ENCODE measurements at places on chromosomes 12 and 14.

GRCh38 chr12:65263777-65264176 is 14.7 kb upstream of the MSRB3 start:
- no peak for DNase-seq

- no peak for DNase-seq
Observed at GRCh38 chr14:45810152-45810872, 557.3 kb upstream of the MIS18BP1 start.

DNA sequence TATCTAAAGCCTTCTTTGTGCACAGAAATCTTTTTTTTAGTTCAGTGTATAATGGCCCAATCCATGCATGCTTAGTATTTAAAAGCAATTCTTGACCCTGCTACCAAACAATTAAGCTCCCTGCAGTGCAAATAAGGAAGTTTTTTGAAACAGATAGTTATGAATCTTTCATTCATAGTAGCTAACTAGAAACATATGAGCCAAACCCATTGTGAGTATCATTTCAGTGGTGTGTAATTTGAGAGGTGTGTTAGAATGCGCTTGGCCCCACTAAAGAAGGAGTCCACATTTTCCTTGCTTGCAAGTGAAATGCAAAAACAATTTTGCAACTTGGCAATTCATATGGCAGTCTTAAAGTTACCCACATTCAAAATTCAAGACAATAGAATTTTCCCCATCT is 14.4 kb downstream of the EPS8 start:
- DNase-seq = no peak

DNA sequence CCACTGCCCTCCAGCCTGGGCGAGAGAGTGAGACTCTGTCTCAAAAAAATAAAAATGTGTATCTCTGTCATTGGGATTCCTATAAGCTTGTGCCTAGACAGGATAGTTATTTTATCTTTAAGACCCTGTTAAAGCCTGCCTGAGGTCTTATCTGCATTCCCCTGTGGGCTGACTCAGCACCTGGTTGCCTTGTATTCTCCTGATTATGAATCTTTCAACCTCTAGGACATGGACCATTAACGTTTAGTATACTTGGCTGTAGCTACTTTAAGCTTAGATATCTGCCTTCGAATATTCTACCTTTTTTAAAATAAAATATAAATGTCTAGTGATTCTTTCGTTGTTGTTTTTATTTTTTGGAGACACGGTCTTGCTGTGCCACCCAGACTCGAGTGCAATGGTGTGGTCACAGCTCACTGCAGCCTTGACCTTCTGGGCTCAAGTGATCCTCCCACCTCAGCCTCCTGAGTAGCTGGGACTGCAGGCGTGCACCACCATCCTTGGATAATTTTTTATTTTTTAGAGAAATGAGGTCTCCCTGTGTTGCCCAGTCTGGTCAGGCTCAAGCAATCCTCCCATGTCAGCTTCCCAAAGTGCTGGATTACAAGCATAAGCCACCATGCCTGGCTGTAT is 41.3 kb downstream of the RESF1 start:
- no peak for DNase-seq

- no peak for DNase-seq
Observed at GRCh38 chr12:72271451-72272090, 599 bp upstream of the TRHDE start.

- DNase-seq = no peak
Observed at GRCh38 chr12:84772281-84772680, 140.3 kb downstream of the SLC6A15 start.

Data from renal cortex interstitium (tissue), 15 donors.